ENCODE measurements at places on chromosomes 6 and 20.

DNA sequence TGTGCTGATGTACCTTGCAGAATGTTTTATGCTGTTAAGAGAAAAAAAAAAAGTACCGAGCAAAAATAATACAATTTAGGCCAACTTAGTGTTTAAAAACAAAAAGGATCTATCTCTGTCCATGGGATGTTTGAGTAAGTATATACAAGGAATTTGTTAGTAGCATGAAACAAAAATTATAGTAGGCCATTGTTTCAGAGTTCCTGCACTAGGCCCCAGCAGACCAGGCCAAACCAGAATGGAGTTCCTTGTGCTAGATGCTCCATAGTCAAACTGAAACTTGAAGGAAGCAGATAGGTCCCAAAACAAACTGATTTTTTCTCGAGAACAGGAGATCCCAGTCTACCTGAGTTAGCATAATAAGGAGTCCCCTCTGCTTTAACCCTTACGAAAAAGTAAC lies 72.5 kb downstream of the SNX9 start:
- no peak for DNase-seq

GRCh38 chr20:18831830-18832499 lies 18.4 kb downstream of the SCP2D1 start:
- DNase-seq: no peak

- DNase-seq: no peak
These were observed 68.2 kb upstream of the XRN2 start for GRCh38 chr20:21234806-21235483.

DNA sequence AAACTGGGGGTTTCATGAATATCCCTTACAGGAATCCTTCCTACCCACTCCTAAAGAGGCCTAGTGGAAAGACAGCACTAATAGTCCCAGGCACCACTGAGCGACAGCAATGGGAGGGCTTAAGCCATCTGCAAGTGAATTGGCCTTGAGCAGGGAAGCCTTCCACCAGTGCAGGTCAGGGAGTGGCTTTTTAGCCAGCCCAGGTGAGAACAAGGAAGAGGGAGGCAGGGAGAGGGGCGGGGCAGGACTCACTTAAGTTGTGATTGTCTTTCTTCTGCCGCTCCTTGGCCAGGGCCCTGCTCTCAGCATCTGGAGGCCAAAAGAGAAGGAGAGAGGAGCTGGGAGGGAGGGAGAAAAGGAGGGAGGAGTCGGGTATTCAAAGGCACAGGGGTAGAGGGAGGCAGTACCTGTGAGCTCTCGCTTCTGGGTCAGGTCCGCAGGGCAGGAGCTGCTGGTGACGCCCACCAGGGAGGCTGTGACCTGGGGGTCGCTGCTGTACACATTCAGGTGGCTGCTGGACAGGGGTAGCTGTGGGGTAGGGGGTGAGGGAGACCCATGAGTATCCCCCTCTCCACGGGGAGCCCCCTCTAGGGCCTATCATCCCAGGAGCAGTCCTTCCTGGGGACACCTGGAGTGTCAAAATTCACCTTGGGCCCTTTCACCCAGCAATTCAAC lies 47.8 kb downstream of the TFEB start:
- DNase-seq: no peak

- DNase-seq: no peak
These were observed 81.2 kb downstream of the ASXL1 start for GRCh38 chr20:32439132-32439829.

DNA sequence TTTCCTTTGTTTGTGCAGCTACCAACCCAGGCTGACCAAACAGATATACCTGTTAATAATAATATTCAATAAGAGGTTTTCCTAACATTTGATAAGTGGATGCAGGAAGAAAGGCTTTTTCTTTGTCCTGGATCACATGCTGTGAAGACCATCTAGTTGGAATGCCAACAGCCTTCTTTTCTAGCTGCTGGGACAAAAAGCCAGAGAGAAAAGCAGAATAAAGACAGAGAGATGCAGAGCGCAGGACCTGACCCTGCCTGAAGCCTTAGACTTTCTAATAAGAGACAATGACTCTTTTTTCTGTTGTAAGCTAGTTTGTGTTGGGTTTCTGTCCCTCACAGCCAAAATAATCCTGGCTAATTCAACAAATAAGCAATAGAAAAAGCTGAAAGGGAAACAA lies 308.2 kb downstream of the PHF3 start:
- no peak for DNase-seq

DNA sequence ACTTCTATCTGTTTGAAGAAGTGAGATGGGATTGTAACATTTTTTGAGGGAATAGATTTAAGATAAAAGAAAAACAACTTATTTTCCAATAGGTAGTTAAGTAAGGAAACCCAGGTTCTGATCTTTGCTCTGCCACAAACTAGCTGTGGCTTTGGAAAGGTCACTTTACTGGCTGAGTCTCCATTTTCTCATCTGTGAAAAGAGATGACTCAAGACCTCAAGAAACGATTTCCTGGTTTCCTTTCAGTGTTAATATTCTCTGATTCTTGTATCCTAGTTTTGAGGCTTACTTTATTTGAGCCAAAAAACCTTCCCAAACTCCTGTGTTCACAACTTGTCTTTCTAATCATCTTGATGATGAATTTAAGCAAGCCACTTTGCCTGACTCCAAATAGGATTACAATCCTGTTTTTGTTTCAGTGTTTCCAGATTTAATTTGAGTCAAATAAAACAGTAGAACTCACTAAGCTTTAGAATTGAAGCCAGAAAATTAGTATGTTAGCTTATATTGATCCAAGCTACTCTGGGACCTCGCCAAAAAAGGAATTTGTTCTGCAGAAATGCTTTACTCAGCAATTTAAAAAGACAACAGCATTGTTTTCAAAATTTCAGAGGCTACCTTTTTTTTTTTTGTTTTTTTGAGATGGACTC lies 51.1 kb downstream of the ENPP1 start:
- DNase-seq: no peak

GRCh38 chr6:135084001-135084915 lies 29.6 kb upstream of the HBS1L start:
- no peak for DNase-seq

All from NCI-H524 treated with DMSO at 0.1 percent for 48 hours (cell line).